Activated T-helper 9 cell treated with anti-CD3 and anti-CD28 coated beads, Interleukin-2, amount 50 U/mL, for 16 hours (primary cell): ENCODE measurements at places on chromosomes 2 and 18.

DNA sequence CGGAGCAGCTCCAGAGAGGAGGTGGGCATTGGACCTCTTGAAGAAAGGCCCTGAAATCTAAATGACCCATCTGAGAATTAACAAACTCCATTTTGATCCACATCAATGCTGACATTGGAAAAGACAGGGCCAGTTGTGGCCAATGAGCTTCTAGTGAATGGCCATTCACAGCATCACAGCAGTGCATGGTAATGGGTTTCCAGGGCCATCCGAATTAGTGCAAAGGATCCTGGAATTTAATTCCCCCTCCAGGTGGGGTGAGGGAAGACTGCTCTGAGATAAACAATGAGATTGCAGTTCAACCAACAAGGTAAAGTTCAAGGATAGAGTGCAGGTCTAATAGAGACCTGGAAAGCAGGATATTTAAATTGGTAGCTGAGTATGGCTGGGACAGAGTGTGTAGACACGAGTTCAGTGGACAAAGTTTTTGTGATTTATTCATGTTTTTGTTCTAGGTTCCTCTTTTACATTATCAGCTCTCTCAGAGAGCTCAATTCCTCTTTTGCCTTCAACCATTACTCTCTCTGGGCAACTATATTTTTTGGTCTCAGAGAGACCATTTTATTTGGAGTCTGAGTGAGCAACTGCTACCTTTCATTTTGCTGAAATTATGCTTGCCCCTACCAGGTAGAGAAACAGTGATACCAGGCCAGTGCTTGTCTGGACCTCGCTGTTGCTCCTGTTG, 5.0 kb downstream of the TACR1 start:
- no peak for DNase-seq

- no peak for DNase-seq
Measured at GRCh38 chr2:55430211-55430975, 10.7 kb upstream of the CCDC88A start.

DNA sequence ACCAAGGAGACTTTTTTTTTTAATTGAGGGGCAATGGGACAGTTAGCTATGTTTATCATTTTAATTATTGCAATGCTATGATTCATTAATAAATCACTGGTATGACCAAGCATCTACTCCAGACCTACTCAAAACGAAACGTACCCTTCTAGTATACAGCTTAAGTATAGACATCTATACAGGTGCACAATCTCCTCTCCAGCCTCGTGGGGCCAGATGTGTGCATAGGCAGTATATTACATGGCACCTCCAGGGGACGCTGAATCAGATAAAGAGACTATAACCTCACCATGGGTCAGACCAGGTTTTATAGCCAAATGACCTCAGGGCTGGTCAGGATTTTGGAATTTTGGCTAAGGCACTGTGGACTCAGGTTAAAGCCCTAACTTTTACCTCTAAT, 86.6 kb downstream of the SS18 start:
- no peak for DNase-seq

- no peak for DNase-seq
Measured at GRCh38 chr2:26754972-26755670, 9.0 kb upstream of the SLC35F6 start.

DNA sequence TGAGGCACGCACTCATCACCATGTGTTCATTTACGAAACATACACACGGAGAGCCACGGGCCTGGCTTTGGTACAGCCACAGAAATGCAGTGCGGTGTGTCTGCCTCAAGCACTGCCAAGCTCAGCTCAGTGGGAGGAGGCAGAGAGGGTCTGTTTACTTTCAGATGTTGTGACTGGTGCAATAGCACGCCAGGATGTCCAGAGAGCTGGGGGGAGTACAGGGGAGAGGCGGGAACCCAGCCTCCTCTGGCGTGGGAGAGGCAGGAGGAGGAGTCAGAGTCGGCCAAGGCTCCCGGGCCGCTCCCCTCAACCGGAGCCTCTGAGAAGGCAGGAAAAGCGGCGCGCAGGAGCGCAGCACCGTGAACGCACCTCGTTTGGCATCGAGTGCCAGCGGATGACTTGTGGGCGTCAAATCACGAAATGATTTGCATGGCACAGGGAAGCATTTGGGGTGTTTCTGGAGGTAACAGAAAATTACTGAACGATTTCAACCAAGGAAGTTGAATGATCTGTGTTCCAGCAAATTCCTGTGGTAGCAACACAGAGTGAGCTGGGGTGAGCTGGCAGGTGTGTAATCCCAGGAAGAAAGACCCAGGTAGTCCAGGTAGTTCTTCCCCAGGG, 143.0 kb downstream of the ZNF516 start:
- DNase-seq, result no peak

DNA sequence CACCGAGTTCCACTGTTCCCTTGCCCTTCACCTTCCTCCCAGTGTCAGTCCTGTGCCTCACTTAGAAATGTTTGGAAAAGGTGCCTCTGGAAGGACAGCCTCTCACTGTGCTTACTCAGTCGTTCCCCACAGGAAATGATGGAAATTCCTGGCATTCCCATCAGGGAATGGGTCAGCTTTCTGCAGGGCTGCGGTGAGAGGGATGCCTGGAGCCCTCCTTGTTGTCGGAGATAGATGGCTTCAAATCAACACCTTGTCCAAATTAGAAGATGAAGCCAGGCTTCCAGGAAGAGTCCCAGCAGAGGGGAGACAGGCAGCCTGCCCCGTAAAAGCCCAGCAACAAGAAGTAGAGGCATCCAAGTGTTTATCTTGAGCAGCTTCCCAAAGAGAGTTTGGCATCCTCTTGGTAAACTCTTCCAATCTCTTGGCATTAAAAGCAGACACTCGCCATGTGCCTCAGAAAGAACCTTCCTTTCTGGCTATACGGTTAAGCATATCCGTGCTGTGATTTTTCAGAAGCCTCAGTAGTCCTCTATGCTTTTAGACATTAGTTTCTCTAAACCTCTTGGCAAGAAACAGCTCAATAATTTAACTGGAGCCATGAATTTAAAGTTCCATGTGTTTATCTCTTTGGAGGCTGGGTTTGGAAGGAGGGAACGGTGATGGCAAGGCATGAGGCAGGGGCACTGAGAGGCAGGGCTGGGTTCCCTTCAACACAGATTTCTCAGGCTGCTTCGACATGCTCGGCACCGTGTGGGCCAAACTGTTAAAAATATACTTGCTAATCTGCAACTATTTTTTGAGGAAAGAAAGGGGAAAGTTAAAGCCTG, 25.1 kb downstream of the COLEC12 start:
- no peak for DNase-seq

DNA sequence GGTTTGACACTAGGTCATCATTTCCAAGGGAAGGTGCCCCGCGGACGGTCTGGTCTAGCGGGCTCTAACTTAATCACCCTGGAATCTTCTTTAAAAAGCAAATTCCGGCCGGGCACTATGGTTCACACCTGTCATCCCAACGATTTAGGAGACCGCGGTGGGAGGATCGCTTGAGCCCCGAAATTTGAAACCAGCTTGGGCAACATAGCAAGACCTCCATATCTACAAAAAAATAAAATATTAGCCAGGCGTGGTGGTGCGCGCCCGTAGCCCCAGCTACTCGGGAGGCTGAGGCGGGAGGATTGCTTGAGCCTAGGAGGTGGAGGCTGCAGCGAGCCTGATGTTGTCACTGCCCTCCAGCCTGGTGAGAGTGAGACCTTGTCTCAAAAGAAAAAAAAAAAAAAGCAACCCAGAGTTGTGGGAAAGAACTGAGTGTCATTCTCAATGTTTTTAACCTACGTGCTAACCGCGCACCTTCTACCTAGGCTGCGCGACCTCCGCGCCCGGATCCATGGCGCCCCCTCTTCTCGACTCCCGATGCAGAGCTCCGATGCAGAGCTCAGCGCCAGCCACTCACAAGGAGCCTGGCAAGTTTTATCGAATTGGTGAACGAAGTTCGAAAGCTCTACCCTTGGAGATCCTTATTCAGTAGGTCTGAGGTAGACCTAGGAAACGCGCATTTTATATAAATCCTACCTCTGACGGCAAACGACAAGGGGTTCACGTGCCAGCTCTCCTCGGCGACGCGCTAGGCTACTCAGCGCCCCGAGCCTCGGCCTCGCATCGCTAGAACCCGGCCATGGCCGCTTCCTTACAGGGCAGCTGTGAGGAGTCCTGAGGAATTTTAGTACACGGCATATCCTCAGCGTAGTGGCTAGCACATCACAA, 888 bp upstream of the TWSG1 start:
- no peak for DNase-seq
